ENCODE measurements at places on chromosomes 12 and 14.
A peak's percentile ranks its signal among the peaks of the same experiment; 100 is the strongest.

DNA sequence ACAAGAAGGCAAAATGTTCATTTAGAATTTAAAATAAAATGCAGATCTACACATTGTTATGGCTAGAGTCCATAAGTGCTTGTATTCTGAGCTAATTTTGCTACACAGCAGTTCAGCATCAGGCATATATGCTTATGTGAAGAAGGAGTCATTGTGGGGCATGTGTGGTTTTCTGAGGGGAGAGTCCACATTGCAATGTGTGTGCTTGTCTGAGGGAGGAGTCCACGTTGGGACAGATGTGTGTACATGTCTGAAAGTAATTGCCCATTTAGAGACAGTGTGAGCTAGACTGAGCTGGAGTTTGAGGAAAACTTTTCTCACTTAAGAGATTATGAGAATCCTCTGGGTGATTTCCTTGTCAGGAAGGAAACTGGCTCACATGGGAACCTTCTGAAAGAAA is 767.9 kb downstream of the TMEM121 start:
- DNase-seq: no peak

DNA sequence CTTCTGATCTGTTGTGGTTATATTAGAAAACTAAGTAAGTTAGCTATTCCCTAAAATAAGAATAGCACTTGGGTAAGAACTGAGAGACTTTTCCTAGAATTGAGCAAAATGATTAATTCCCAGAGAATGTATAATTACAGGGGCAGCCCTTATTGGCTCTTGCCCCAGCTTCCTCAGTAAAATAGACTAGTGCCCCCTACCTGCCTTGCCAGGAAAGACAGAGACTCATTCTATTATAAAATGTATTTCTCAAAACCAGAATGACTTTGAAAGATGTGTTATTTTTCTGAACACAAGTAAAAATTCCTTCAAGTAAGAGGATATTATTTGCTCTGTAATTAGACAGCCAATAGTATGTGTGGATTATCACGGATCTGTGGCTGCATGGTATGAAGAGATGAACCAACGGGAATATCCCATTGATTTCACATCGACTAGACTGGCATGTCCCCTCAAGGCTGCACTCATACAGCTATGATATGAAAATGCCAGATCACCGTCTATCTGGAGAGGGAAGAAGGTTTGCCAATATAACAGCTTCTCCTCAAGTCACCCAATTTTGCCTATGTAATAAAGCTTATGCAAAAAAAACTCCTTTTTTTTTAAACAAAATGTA is 7.4 kb upstream of the GLRX5 start:
- DNase-seq: peak; percentile 44

GRCh38 chr12:12722435-12723148 is 5.4 kb downstream of the CDKN1B start:
- DNase-seq: no peak

GRCh38 chr12:78118036-78118435 is 287.3 kb downstream of the NAV3 start:
- no peak for DNase-seq

GRCh38 chr12:131833288-131833895 is 5.2 kb downstream of the MMP17 start:
- no peak for DNase-seq

DNA sequence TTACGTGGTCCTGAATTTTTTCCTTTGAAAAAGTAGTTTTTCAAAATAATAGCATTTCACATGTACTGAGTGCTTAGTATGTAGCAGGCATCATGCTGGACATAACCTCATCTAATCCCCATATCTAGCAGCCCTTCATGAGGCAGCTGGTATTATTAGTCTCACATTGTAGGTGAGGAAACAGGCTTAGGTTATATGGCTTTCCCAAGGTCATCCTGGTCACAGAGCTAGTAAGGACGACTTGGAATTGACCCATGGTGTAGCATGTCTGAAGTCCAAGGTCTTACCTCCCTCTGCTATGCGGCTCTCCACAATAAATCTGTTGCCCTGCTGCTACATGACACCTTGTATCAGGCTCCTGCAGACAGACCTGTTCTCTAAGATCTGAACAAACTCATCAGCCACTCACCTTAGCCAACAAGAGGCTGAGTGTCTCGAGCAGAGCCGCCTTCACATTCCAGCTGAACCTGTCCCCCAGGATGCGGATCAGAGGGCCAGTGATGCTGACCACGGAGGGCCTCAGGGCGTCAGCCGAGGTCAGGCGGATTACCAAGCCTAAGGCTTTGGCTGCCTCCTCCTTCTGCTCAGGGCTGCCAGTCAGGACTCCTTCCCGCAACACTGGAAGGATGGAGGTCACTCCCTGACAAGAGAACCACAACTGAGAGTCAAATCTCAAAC is 19.7 kb upstream of the RAB35 start:
- no peak for DNase-seq

- DNase-seq: no peak
These were observed 134.9 kb upstream of the FRMD6 start for GRCh38 chr14:51516706-51517395.

GRCh38 chr12:62129291-62129690 is 130.9 kb upstream of the USP15 start:
- DNase-seq: no peak

GRCh38 chr14:103225476-103225875 is 102.2 kb downstream of the TNFAIP2 start:
- no peak for DNase-seq

DNA sequence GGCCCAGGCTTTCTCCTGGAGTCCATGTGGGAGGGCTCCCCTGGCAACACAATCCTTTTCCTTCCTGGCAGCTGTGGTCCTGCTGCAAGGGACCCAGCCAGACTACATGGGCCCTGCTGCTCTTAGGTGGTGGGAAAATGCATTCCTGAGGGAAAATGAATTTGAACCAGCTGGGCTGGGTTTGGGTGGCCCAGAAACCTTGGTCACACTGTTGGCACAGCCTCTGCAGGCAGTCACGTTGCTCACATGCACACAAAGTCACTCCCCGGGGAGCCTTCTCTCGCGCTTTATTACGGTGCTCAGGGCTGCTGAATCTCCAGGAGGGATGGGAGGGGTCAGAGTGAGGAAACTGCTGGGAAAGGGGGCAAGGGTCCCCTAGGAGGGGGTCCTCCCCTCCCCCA is 17.2 kb downstream of the PLEKHG3 start:
- DNase-seq: no peak

- DNase-seq: no peak
These were observed 455.6 kb downstream of the ZFP36L1 start for GRCh38 chr14:68337279-68337678.

- DNase-seq: no peak
These were observed 308.0 kb downstream of the PPFIA2 start for GRCh38 chr12:81450920-81451739.

- no peak for DNase-seq
These were observed 2.0 kb upstream of the SLCO1B3 start for GRCh38 chr12:20808521-20808920.

GRCh38 chr12:98736352-98737321 is 91.5 kb downstream of the APAF1 start:
- DNase-seq: no peak

GRCh38 chr12:45357539-45358417 is 141.9 kb downstream of the ANO6 start:
- DNase-seq: no peak

- no peak for DNase-seq
These were observed 787.2 kb downstream of the GALC start for GRCh38 chr14:87205811-87206210.

DNA sequence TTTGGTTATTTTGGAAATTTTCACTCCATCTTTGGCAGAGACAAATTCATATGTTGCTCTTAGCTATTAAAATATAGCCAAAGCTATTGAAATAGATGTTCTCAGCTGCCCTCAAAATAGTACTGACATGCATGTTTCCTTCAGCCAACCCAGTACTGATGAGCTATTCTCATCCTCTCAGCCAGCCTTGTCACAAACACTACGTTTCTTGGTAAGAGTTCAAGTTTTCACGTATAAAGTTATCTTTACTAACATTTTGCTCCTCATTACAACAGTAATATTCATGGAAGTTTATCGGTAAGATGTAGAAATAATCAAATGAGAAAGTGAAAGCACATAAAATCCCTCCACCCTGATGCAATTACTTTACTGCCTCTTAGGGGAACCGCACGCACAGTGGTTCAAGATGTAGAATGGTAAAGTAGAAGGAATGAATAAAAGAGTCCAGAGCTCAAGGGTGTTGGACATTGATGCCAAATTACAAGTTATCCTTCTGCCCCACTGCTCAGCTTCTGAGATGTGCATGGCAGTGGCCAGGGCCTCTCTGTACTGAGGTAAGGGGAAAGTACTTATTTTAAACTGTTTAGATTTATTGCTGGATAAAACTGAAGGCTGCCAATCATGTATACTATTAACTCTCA is 20.7 kb downstream of the GCH1 start:
- no peak for DNase-seq

- no peak for DNase-seq
These were observed 638.3 kb upstream of the TMEM132C start for GRCh38 chr12:127628645-127629044.

GRCh38 chr14:82689948-82690347 is 1156.3 kb upstream of the SEL1L start:
- DNase-seq: no peak

- no peak for DNase-seq
These were observed 6.1 kb downstream of the HOXC5 start for GRCh38 chr12:54038871-54039414.

DNA sequence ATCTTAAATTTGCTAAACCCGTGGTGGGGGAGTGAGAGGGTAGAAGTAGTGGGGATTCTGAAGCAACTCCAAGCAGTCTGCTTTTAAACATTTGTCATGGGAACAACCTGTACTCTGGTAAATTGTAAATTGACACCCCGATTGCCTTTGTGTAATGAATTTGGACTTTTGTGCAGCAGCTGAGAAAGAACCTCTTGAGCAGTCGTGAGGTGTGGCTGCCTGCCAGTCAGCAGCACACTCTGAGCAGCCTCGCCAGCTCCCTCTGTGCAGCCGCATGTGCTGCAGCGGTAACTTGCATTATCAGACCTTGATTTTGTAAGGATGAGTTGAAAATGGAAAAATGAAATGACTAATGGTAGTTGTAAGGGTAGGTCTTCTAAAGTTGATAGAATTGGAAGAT is 74.3 kb downstream of the SUSD6 start:
- DNase-seq: peak; percentile 66

DNA sequence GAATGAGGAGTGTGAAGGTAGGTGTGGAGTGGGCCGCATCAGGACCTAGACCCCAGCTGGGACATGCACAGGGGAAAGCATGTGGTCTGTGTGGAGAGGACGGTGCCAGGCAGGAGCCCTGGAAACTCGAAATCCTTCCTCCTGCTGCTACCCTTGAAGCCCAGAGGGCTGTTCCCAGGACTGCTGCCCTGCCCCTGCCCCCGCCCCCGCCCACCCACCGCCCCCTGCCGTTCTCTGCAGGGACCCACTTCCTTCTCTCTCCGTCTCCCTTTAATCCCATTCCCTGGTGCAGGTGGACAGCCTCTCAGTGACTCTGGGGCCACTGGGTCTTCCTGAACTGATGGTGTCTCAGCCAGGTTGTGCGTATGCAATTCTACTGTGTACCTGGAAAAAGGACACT is 8.0 kb downstream of the ITFG2 start:
- DNase-seq: no peak

GRCh38 chr12:98121963-98122362 is 393.4 kb upstream of the TMPO start:
- no peak for DNase-seq

DNA sequence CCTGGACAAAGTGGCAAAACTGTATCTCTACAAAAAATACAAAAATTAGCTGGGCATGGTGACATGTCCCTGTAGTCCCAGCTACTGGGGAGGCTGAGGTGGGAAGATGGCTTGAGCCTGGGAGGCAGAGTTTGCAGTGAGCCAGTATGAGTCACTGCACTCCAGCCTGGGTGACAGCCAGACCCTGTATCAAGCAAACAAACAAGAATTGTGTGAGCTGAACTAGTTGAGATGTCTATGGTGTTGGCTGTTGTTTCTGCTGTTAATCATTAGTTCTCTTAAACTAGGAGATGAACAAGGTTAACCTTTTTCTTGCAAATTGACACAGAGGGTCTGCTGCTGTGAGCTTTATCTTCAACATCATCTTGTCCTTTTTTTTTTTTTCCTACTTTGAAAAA is 23.6 kb downstream of the RASSF3 start:
- DNase-seq: no peak

- no peak for DNase-seq
These were observed 179.3 kb upstream of the BTG1 start for GRCh38 chr12:92324849-92325500.

DNA sequence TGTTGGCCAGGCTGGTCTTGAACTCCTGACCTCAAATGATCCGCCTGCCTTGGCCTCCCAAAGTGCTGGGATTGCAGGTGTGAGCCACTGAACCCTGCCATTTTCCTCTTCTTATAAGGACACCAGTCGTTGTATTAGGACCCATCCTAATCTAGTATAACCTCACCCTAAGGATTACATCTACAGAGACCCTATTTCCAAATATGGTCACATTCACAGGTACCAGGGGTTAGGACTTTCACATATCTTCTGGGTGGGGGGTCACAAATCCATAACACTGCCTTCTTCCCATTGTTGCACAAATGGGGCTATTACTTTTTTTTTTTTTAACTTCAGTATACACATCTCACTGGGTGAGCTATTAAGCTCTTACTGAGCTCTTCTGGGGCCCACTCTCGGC is 38.6 kb downstream of the ARF6 start:
- DNase-seq: no peak

GRCh38 chr12:124776125-124776513 is 87.5 kb downstream of the SCARB1 start:
- DNase-seq: no peak

GRCh38 chr12:93943780-93944179 is 204.6 kb upstream of the PLXNC1 start:
- no peak for DNase-seq

DNA sequence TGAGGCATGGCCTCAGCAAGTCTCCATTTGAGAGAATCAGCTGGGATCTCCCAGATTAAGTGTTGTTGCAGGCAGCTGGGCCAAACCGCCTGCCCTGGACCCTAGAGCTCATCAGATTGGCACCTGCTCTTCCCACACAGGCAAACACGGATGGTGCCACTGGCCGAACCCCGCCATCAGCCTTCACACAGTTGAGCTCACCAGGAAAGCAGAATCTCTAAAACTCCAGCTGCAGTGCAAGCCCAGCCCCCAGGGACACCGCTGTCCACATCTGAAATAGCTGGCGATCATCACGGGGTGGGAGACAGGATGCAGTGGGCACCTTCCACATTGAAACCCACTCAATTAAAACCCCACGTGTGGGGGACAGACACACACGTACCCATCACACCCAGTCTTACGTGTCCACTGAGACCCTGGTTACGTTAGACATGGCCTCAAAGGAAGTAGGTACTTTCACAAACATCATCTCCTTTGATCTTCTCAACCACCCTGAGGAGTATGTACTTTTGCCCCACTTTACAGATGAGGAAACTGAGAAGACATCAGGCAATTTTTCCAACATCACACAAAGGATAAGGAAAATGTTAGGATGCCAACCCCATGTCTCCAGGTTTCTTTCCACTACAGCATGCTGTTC is 88.8 kb downstream of the SINHCAF start:
- DNase-seq: no peak

GRCh38 chr14:34122081-34122480 is 171.2 kb upstream of the EGLN3 start:
- no peak for DNase-seq
